Fibroblast of skin of scalp (primary cell): ENCODE measurements at places on chromosomes 11 and 22.
A peak's percentile ranks its signal among the peaks of the same experiment; 100 is the strongest.

DNA sequence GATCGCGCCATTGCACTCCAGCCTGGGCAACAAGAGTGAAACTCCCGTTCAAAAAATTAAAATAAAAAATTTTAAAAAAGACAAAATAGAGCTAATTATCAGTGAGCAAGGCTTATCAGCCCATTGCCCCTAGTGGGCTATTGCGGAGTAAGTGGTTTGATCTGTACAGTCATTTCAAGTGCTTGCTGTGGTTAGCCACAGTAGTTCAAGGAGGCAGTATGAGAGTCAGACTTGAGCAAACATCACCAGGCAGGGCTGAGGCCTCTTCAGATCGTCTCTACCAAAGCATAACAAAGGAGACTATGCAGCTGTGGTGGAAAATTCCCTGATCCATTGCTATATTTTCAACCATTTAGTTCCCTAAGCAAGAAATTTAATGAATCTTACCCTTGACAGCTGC, 4.3 kb upstream of the SBF2 start:
- peak; percentile 88 for DNase-seq

- DNase-seq: no peak
These were observed 7.9 kb downstream of the C2CD3 start for GRCh38 chr11:74162681-74163467.

- DNase-seq: no peak
These were observed 91.2 kb downstream of the ARHGAP42 start for GRCh38 chr11:100778166-100778785.

DNA sequence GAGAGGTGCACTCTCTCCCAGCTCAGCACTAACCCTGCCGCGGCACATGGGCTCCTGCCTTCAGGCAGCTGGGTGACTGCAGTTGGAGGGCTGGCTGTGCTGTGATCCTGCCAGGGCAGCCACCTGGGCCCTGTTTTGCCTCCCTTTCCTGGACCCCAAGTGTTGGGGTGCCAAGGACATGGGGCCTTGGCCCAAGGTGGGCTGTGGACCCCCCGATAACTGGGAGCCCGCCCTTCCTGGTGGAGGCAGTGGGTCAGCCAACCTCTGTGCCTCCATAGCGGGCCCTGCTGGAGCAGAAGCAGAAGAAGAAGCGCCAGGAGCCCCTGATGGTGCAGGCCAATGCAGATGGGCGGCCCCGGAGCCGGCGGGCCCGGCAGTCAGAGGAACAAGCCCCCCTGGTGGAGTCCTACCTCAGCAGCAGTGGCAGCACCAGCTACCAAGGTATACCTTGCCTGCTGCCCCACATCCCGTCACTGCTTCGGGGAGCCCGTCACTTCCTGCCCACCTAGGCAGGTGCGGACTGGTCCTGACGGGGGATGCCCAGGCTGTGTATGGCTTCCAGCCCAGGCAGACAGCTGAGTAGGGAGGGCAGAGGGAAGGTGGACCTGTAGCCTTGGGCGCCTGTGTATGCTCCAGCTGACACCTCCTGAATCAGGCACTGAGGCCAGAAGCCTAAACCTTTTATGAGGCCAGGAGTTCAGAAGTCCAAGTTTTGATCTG, 8.9 kb downstream of the TUB start:
- DNase-seq: no peak

GRCh38 chr22:27115410-27115809, 458.0 kb downstream of the MIAT start:
- no peak for DNase-seq

- no peak for DNase-seq
These were observed 45.3 kb upstream of the CD82 start for GRCh38 chr11:44519989-44520737.

- DNase-seq: no peak
These were observed 24.1 kb upstream of the MYRF start for GRCh38 chr11:61728066-61728939.

DNA sequence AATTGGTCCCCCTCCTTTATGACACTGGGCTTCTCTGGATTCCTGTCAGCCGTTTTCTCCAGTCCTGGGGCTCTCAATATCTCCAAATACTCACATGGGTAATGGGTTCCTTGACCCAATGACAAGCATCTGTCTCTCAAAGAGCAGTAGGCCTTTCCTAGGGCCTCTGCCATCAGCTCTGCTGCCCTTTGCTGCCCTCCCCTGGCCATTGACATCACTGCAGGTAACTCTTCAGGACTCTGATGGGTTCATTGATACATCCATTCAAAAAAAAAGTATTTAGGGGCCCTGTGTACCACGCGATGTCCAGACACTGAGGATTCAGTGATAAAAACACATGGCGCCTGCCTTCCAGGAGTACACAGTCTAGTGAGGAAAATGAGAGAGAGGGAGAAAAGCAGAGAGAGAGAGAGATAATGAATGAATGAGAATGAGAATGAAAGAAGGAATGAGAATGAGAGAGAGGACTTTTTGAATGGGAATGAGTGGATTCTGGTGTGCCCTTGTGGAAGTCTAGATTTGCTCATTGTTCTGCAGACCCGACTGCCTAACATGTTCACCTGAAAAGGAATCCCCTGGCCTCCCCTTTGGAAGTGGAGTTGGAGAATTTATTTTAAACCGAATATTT, 42.6 kb upstream of the OLFML1 start:
- DNase-seq: peak; percentile 59

DNA sequence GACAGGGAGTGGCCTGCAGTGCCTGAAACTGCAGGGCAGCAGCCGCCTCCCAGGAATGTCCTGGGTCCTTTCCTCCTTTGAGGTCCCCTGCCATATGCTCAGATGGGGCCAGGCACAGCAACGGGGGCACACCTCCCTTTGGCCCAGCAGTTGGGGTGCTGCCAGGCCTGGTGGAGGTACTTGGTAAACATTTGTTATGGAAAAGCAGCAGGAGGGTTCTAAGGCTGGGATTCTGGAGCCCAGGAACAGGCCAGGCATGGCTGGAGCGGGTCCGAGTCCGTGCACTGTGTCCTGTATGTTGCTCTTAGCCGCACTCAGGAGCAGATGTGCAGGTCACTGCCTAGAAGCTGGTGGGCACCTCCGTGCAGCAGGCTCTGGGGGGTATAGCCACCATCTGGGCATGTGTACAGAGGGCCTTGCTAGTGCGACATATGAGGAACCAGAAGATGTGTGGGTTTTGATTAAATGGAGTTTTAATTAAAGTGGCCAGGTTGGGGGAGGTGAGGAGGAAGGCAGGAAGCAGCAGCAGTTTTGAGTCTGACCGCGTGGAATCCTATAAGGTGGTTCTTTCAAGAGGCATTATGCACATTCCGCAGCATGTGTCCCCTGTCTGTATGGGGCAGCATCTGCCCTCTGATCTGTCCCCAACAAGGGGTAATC, 1.5 kb downstream of the ADORA2A start:
- DNase-seq: no peak

- DNase-seq: no peak
These were observed 817 bp downstream of the PANX3 start for GRCh38 chr11:124612045-124612444.

DNA sequence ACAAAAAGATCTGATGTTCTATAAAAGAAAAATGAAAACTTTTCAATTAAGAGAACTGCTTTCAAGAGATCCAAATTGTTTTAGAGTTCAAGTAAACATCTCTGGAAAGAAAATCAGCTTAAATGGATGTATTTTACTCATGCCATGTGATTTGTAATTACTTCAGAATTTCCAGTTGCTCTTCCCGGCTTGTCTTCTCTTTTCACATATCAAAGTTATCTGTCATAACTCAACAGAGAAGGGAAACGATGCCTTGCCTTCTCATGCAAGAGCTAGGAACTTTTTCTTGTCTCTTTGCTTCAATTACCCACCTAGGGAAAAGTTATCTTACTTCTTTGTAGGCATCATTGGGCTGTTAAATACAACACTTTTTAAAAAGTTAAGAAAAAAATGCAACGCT, 255.2 kb upstream of the POU2AF2 start:
- DNase-seq: peak; percentile 56

- peak; percentile 59 for DNase-seq
These were observed 3.9 kb upstream of the SCN2B start for GRCh38 chr11:118180300-118180703.

GRCh38 chr22:24134090-24134846, 47.0 kb upstream of the SUSD2 start:
- DNase-seq: no peak

DNA sequence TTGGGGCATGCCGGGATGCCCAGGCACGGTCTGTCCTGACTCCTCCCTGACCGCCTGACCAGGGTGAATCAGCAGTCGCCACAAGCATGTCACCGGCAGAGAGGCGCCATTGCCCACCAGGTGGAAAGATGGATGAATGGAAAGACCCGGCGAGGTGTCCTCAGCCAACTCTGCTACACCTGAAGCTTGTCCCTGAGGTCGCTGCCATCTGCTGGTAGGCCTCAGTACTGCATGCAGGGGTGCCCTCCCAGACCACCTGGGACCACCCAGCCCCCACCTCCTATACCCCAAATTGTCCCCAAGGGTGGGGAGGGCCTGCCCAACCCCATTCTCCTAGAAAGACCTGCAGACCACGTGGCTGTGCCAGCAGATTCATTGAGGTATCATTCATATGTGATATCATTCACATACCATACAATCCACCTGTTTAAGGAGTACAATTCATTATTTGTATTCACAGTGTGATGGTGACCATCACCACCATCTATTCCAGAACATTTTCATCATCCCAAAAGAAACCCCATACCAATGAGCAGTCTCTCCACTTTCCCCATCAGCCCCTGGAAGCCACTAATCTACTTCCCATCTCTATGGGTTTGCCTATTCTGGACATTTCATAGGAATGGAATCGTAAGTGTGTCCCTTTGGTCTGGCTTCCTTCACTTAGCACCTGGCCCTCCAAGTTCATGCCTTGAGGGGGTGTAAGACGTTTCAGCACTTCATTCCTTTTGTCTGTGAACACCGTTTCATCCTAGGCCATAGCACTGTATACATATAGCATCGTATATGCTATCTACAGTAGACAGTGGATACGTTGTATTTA, 17.5 kb downstream of the FGF3 start:
- DNase-seq: no peak

DNA sequence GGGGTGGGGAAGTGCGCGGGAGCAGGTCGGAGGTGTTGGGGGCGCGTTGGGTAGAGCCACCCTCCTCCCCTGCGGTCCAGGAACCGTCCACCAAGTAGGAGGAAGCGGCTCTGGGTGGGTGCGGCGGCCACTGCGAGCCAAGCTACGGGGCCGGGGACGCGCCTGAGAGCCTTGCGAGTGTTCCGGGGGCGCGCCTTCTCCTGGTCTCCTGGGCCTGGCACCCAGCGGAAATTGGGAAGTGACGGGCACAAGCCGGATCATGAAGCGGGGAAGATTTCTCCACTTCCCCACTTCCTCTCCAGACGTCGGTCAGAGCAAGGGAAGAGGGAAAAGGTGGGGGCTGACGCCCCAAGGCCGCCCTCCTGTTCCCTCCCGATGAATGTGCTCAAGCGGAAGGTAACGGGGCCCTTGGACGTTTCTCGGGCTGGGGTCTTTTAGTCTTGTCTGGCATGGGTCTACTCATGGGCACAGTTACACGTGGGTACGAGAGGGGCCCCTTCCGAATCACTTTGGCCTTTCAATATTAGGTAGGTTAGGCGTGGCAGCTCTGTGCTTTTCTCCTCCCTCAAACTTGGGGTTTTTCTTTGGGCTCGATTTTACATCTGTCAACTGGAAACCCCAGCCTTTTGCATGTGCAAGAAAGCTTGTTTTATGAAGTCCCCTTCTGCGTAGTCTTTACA, 865 bp downstream of the RBM14 start:
- no peak for DNase-seq

DNA sequence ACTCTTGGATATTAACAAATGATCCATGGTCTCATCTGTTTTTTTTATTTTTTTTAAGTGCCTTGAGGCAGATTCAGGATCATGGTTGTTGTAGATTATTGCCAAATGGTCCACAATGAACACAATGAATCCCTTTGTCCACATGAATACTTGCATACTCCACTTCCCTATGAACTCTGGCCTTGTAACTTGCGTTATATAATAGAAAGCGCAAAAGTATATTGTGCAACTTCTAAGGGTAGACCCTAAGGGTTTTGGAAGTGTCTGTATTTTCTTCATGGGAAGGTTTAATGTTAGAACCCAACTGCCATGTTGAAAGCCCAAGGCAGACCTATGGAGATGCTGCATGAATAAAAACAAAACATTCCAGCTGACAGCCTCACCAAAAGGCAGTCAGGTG, 8.1 kb upstream of the OR5AL1 start:
- DNase-seq: no peak

GRCh38 chr11:16543642-16544041, 187.3 kb upstream of the SOX6 start:
- peak; percentile 8 for DNase-seq

- DNase-seq: no peak
These were observed 31.7 kb upstream of the TMPRSS4 start for GRCh38 chr11:118045191-118045590.

GRCh38 chr22:36375071-36375980, 12.4 kb downstream of the MYH9 start:
- DNase-seq: no peak

- no peak for DNase-seq
These were observed 87.8 kb downstream of the ARHGAP42 start for GRCh38 chr11:100774859-100775258.

DNA sequence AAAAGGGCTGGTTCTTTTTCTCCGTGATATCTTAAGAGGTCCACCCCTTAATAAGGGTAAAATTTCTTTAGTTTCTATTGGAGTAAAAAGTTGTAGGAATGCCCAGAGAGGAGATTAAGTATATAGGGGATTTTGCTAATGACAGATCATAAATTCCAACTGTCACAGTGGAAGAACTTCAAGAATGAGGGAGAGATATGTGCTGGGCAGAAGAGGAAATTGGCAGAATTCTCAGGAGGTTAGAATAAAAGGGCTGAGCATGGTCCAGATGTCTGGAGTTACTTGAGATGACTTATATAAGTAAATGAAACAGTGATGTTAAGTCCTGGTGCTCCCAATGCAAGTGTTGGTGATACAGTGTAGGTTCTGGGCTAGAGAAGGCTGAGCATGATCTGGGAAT, 417.6 kb upstream of the ARHGAP42 start:
- peak; percentile 2 for DNase-seq

DNA sequence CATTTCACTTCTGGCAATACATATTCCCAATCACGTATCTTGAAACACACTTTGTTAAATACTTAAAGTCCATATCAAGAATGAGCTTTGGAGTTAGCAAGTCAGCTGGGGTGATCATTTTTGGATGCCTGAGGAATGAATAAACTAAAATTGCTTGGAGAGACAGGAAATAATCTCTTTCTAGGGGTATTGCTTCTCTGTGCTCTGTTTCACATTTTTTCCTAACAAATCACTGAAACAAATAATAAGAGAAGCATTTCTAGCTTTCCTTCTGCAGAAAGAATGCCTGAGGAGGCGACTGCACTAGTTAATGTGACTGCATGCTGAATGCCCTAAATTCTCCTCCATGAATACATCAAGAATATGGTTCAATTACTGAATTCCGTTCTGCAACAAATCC, 541.4 kb upstream of the CCDC90B start:
- peak; percentile 81 for DNase-seq

GRCh38 chr11:78832226-78832947, 257.7 kb upstream of the NARS2 start:
- no peak for DNase-seq

- DNase-seq: no peak
These were observed 16.7 kb downstream of the ABTB2 start for GRCh38 chr11:34341096-34341495.

- DNase-seq: peak; percentile 40
These were observed 49.4 kb downstream of the TEAD1 start for GRCh38 chr11:12723421-12724300.

- DNase-seq: peak; percentile 52
These were observed 61.7 kb downstream of the PARVB start for GRCh38 chr22:44085743-44086270.
